ENCODE measurements at places on chromosomes 2 and 18. TPM values are rescaled to one million over a fixed set of nuclear protein-coding genes. Genes with fewer than 3 reads are reported as not detected.

Gene RNF125
- 4.5 TPM for total RNA-seq

Gene SELENOI
- total RNA-seq, result 10.0 TPM

Gene IL36A
- total RNA-seq, result not detected

Gene CAPN14
- under 0.01 TPM for total RNA-seq

Gene MARCO
- not detected for total RNA-seq

Gene TRPM8
- not detected for total RNA-seq

Gene UGT1A8
- not detected for total RNA-seq

Gene ALPI
- total RNA-seq, result not detected

Gene RNU2-63P
- total RNA-seq, result not detected

Gene UGT1A6
- not detected for total RNA-seq

Gene MOGAT1
- not detected for total RNA-seq

Gene ABCG5
- not detected for total RNA-seq

Gene GALNT13
- 0.25 TPM for total RNA-seq

Gene MROH2A
- total RNA-seq, result not detected

Gene CHRND
- total RNA-seq, result not detected

Gene EMILIN2
- 1.3 TPM for total RNA-seq

Gene ARL4C
- 2.7 TPM for total RNA-seq

Gene HOXD13
- total RNA-seq, result not detected

Gene MEMO1
- 39.7 TPM for total RNA-seq

Gene CXCR1
- total RNA-seq, result not detected

Gene GPBAR1
- 0.13 TPM for total RNA-seq

Gene REEP1
- 15.0 TPM for total RNA-seq

Gene CD8A
- under 0.01 TPM for total RNA-seq

Gene HRH4
- not detected for total RNA-seq

Gene IMPACT
- 16.9 TPM for total RNA-seq

Gene FIGN
- under 0.01 TPM for total RNA-seq

Gene ST8SIA5
- under 0.01 TPM for total RNA-seq

Gene SCN1A
- under 0.01 TPM for total RNA-seq

Gene SPATA3
- total RNA-seq, result not detected

Gene POU3F3
- not detected for total RNA-seq

Gene EGR4
- not detected for total RNA-seq

Gene GAREM2
- 0.13 TPM for total RNA-seq

Gene CDH2
- total RNA-seq, result 1.8 TPM

Gene LHCGR
- not detected for total RNA-seq

Gene STARD6
- 0.13 TPM for total RNA-seq

Gene CLIP4
- 8.1 TPM for total RNA-seq

Gene XIRP2
- total RNA-seq, result not detected

Gene NAT8
- total RNA-seq, result not detected

Gene CIAO1
- 84.2 TPM for total RNA-seq

Gene RIF1
- 22.4 TPM for total RNA-seq

Gene OTOS
- total RNA-seq, result not detected

Gene ERFE
- 0.13 TPM for total RNA-seq

Gene UGT1A4
- total RNA-seq, result not detected

Gene MATN3
- total RNA-seq, result 1.0 TPM

Gene ELOA2
- not detected for total RNA-seq

Gene RTP5
- not detected for total RNA-seq

Gene GCA
- total RNA-seq, result 4.5 TPM

Gene TXNDC2
- not detected for total RNA-seq

Gene IL18RAP
- total RNA-seq, result not detected

Gene LIMS4
- total RNA-seq, result 20.8 TPM

Gene SERPINE2
- 1.8 TPM for total RNA-seq

Gene DNAJC5G
- 1.0 TPM for total RNA-seq

Gene SPC25
- total RNA-seq, result 1.4 TPM
